ENCODE measurements at places on chromosomes 7 and 10.

DNA sequence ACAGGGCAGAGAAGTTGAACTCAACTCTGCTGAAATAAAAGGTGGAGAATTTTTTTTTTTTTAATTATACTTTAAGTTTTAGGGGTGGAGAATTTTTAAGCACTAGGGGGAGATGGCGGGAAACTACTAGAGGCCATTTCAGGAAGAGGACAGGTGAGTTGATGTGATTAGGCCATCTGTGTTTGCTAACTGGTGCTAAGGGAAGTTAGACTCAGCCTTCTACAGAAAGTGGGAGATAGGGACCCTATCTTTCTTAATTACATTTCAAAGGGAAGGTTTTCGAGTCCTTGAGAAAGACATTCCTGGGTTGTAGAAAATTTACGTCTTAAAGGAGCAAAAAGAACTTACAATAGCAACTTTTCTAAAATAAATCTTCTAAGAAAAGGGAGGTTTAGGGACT lies 124.8 kb downstream of the LHFPL3 start:
- DNase-seq: no peak

DNA sequence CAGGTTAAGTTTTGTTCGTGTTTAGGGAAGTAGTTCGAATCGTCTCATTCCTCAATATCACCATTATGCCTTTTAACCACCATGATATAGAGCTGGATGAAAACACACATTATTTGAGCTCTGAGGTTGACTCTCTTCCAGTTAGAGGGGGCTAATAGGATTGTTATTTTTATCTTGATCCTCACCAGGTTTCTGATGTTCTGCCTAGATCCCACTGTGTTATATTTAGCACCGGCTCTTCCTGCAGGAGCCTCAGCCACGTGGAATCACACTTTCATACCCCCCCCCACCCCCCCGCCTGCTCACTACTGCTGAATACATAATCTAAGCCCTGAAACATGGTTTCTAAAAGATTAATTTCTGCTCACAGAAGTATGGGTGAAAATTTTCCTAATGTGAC lies 88.3 kb downstream of the NRCAM start:
- DNase-seq: peak; percentile 62

GRCh38 chr7:44196450-44196872 lies 4.3 kb upstream of the YKT6 start:
- DNase-seq: peak; percentile 79

- no peak for DNase-seq
Measured at GRCh38 chr10:13231190-13231589, 3.0 kb downstream of the UCMA start.

- DNase-seq: no peak
Measured at GRCh38 chr10:11326913-11327616, 284.4 kb downstream of the USP6NL start.

GRCh38 chr7:124413029-124413428 lies 352.6 kb downstream of the GPR37 start:
- DNase-seq: no peak

- DNase-seq: no peak
Measured at GRCh38 chr7:154299736-154300135, 247.5 kb downstream of the DPP6 start.

- DNase-seq: no peak
Measured at GRCh38 chr7:107480932-107481331, 11.1 kb downstream of the GPR22 start.

- DNase-seq: peak; percentile 10
Measured at GRCh38 chr10:43078986-43079273, 2.1 kb downstream of the RET start.

All from cerebellar cortex (tissue), 1 donor.